ENCODE measurements at places on chromosomes 7 and 10.

DNA sequence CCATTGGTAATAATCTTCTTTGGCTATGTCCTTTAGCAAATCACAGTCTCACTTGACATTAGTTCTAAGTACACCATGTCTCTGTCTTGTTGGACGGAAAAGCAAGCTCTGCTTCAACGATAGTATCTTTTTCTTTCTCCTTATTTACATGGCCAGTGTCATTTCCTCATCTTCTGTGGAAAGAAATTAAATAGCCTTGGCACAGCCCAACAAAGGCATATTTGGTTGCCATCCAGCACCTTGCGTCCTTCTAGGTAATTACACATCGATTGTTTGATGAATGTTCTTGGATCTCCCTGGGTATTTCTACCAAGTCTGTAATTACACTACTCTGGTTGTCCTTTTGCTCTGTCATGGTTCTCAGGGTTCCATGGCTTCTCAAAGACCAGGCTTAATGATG, 183.1 kb downstream of the CHN2 start:
- peak; percentile 50 for DNase-seq

GRCh38 chr10:86580521-86580891, 58.9 kb upstream of the WAPL start:
- DNase-seq = no peak

- DNase-seq = no peak
These were observed 293.3 kb upstream of the MKI67 start for GRCh38 chr10:128419466-128420019.

- DNase-seq = no peak
These were observed 506.8 kb upstream of the AUTS2 start for GRCh38 chr7:69091521-69091920.
